Epithelial cell of proximal tubule (primary cell): ENCODE measurements at places on chromosomes 3 and 15. TPM values are rescaled to one million over a fixed set of nuclear protein-coding genes. Genes with fewer than 3 reads are reported as not detected.

GRCh38 chr3:130379274-130379673, 33.8 kb downstream of the COL6A5 start:
- peak; percentile 33 for DNase-seq

DNA sequence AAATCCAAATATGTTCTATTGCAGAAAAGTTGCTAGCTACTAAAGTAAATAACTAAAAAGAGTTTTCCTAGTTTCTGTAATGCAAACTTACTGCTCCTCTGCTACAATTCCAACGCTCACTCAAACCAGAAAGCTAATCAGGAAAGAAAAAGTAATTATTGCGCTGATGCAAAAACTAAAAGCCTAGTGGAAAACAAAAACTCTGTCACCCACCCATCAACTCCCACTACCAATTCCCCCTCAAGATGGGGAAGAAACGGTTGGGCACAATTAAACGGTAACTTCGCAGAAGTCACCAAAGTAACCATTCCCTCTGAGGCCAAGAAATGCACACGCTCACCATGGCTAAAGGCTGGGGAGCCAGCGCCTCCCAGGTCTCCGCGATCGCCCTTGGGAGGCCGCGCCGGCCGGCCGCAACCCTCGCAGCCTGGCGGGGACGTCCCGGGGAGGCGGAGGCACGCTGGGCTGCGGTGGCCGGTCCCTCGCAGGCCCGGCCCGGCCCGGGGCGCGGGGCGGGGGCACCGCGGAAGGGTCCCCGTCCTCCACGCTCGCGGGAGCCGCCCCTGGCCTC, 684 bp downstream of the SLTM start:
- no peak for DNase-seq

- no peak for DNase-seq
These were observed 246.4 kb downstream of the RBMS3 start for GRCh38 chr3:29527246-29527645.

The GABRR3 gene
- not detected in 2 replicates for total RNA-seq

GRCh38 chr15:47877836-47878235, 160.5 kb downstream of the SEMA6D start:
- no peak for DNase-seq

- no peak for DNase-seq
These were observed 114.5 kb upstream of the STRIT1 start for GRCh38 chr3:155407971-155408370.

- no peak for DNase-seq
These were observed 40.9 kb upstream of the SMAD3 start for GRCh38 chr15:67024314-67024997.

The POPDC2 gene
- total RNA-seq, result 0.06 and 0.51 TPM in 2 replicates

The LINGO1 gene
- total RNA-seq, result 0.14 TPM in 1 of 2 replicates, not detected in the other

The SLCO2A1 gene
- total RNA-seq, result 0.36 and 0.75 TPM in 2 replicates

GRCh38 chr3:25557694-25558093, 107.0 kb downstream of the TOP2B start:
- no peak for DNase-seq

GRCh38 chr3:155404486-155404885, 111.0 kb upstream of the STRIT1 start:
- DNase-seq, result no peak

The TTLL13 gene
- total RNA-seq, result not detected in 2 replicates

The NMNAT3 gene
- 1.6 and 2.5 TPM in 2 replicates for total RNA-seq
